ENCODE measurements at places on chromosomes 5 and 9.

DNA sequence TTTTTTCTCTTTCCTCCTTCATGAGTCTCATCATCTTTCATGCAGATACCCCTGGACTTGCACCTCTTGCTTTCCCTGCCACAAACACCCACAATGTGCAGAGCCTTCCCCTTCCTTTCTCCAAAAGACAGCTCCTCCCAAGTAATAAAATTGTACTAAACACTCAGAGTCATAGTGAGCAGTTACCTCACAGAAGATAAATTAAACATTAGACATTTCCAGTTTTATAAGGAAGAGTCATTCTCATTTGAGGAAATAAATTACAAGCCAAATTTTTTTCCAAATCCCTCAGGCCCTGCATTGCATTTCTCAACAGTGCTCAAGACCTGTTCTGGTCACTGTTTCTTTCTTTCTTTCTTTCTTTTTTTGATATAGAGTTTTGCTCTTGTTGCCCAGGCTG is 131.5 kb downstream of the ATPSCKMT start:
- no peak for DNase-seq

GRCh38 chr5:10746711-10747110 is 14.3 kb downstream of the DAP start:
- DNase-seq, result no peak

GRCh38 chr5:71481441-71481840 is 26.0 kb downstream of the BDP1 start:
- no peak for DNase-seq

GRCh38 chr5:128904805-128905567 is 60.3 kb upstream of the SLC27A6 start:
- no peak for DNase-seq

GRCh38 chr5:1926071-1926440 is 43.3 kb upstream of the IRX4 start:
- DNase-seq, result no peak

GRCh38 chr9:127611603-127611898 is 526 bp upstream of the STXBP1 start:
- DNase-seq, result no peak

- DNase-seq, result no peak
Measured at GRCh38 chr5:33817301-33817700, 74.5 kb downstream of the ADAMTS12 start.

- no peak for DNase-seq
Measured at GRCh38 chr5:116440457-116441001, 134.1 kb downstream of the SEMA6A start.

- no peak for DNase-seq
Measured at GRCh38 chr5:61461926-61462325, 129.9 kb downstream of the ZSWIM6 start.

Data from SK-N-SH (cell line).